ENCODE measurements at places on chromosomes 5 and 9.

DNA sequence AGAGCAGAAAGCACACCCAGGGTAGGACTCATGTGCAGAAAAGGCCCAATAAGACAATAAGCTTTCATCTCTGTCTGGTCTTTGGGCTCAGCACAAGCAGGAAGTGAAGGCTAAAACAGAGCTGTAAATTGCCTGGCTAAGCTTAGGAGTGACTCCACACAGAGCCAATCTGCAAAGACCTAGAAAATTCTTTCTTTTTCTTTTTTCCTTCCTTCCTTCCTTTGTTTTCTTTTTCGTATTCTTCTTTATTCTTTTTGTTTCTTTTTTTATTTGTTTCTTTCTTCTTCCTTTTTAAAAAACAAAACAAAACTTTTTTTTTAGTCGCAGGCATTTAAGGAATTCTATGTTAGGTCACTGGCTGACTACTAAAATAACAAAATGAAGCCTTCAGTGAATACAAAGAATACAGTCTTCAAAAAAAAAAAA lies 12.2 kb downstream of the SLC35A4 start:
- no peak for DNase-seq

DNA sequence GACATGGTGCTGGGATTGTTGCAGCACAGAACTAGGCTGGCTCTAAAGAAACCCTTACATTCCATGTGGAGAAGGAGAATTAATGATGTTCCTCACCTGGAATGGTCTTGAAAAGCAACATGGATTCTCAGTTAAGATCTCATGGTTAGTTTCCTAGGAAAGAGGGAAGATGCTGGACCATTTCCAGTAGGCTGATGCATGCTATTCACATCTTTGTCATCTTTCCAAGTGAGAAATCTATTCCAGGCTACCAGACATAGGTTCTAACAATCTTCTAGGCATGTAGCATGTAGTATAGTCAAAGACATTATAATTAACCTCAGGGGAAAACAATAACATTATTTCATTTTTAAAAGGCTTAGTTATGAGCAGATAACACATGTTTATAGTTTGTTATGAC lies 44.3 kb downstream of the TMEM252 start:
- no peak for DNase-seq

- DNase-seq: peak; percentile 23
These were observed 555.3 kb upstream of the ARRDC3 start for GRCh38 chr5:91938441-91938840.

GRCh38 chr9:11653867-11654266 lies 1039.3 kb upstream of the TYRP1 start:
- DNase-seq: no peak

DNA sequence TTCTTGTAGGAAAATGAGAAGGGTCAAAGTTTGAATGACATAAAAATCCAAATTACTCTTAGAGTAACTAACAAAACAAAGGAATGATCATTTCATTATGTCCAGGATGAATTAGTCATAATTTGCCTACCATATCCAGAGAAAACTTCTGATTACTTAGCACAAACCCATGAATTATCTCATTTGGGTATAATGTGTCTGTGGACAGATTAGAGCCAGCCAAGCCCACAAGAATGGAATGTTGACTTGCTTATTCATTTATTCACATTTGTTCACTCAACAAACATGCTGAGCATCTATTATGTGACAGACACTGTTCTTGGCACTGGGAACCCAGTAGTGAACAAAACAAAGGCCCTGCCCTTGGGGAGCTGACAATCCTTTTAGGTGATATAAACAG lies 87.4 kb downstream of the APBA1 start:
- no peak for DNase-seq

DNA sequence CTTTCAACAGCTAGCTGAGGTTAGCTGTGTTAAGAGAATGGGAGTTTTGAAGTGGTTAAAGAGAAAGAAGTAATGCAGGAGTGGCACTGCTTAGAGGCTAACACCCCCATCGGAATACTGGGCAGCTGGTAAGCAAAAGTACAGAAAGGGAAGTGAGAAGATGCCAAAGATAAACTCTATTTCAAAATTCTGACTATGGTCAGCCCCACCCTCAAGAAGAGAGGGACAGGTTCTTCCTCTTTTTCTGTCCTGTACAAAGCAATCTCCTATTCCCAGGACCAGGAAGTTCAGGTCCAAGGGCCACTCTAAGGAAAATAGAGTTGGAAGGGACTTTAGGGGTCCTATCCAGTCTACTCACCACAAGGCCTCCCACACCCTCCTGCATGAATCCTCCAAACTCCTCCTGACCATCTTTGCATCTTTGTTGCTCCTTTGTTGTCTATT lies 45.9 kb upstream of the JAK2 start:
- DNase-seq: no peak

GRCh38 chr5:151023651-151024050 lies 3.3 kb downstream of the GPX3 start:
- no peak for DNase-seq

DNA sequence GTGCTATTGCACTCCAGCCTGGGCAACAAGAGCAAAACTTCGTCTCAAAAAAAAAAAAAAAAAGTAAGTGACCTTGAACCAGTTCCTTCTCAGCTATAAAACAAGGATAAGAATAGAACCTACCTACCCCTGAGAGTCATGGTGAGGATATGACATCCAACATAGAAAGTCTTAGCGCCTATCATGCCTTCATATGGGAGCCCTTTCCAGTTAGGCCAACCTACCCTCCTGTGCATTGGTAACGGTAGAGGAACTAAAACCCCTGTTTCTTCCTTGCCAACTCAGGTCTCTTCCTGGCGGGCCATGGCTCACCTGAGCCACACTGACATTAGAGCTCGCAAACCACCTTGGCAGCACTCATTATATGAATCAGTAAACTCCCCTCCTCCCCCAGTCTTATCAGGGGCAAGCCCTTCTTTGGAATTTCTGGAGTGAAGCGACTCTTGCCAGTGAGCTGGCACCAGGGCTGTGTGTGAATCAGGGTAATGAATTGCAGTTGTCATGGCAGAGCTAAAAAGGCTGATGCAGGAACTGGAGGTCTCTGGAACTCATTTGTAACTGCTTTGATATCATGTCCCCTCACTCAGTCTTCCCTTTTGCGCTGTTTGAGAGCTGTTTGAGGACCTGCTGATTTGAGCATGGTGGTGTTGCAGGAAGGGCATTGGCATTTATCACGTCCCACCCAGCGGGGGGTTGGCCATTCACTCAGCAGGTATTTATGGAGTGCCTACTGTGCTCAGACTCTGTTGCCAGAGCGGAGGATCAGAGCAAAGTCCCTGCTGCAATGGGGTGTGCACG lies 10.3 kb downstream of the WWC1 start:
- no peak for DNase-seq

DNA sequence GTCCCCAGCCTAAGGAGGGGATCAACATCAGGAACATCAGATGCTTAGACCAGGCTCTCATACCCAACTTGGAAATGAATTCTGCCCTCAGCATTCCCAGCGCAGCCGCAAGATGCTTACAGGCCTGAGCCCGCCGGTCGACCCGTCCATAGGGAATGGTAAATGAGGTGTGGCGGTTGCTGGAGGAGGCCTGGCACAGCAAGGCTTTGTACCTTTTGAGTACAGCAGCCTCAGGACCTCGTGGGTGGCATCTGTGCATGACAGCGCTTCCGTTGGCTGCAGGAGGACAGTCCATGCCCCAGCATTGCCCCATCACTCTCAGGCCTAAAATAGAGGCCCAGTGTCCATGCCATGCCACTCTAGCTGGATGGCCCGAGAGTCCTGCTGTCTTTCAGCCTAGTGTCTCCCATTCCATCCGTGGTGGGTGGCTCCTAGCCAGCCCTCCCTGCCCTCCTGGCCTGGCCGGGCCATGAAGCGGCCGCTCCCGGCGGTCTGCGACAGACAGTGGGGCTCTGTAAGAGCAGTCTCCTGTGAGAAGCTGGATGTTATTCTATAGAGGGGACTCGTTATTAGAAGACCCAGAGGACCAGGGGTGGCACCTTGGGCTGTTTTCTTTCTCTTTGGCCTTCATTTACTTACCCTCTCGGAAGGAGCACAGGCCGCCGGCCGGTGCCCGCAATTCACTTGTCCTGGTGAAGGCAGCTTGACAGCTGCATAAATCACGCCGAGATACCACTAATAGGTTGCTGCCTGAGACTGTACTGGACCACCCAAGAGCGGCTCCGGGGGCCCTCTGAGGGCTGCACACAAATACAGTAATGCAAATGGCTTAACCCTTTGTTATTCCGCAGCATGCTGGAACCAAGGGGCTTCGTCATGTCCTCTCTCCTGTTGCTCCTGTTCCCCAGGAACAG lies 223.5 kb upstream of the TUT7 start:
- no peak for DNase-seq

DNA sequence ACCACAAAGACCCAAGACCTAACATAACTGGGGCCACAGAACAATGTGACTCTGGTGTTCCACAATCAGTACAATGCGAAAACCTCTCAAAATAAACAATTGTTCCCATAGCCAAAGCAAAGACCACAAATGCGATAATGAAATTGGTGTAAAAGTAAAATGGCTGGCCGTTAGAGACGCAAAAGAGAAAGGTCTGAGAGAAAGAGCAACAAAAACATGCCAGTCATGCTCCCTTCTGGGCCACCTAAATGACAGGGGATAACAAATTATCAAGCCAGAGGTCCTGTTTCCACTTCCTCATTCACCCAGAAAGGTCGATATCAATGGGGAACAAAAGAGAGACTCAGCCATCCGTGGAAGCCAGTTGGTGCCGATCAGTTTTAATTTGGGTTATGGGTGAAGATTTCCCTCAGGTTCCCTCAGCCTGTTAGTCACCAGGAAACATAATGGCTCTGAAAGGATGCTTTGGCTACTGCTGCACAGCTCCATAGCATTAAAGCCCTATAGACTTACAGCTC lies 9.2 kb upstream of the CFAP95 start:
- no peak for DNase-seq

- no peak for DNase-seq
These were observed 68.6 kb downstream of the XRCC4 start for GRCh38 chr5:83145882-83146331.

DNA sequence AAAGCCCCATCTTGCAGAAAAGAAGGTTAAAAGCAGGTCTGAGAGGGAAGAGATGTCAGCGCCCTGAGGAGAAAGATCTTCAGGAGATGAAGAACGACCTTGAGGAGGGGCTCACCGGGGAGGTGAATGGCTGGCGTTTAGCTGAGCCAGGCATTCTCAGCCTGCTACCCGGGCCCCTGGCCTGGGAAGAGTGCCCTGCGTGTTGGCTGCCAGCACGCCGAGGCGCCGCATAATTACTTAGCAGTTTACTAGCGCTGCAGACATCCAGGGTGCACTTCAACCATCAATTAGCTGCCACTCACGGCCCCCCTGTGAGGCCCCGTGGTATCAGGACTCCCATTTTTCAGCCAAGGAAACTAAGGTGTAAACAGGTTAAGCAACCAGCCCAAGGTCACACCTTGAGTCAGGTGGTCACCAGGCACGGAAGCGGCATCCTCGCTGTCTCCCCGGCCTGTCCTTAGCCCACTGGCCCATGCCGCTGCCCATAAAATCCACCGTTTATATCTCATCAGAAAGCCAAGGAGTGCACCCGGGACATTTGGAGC lies 551.9 kb downstream of the BNC2 start:
- DNase-seq: no peak

DNA sequence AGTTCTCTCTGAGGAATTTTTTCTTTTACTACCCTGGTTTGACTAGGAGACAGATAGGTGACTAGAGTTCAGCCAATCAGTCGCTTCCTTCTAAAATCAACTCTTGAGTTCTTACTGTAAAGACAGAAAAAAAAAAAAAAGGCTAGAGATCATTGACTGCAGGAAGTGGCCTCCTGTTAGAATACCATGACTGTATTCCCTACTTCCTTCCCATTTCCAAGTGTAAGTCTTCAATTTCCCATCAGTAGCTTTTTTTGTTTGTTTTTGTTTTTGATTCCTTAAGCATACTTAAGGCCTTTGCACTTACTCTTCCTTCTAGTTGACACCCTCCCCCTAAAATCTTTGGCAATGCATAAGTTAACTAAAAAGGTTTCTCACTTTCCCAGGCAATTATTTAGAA lies 154.3 kb downstream of the HMHB1 start:
- no peak for DNase-seq

- DNase-seq: no peak
These were observed 89.8 kb downstream of the FGF10 start for GRCh38 chr5:44299394-44299793.

DNA sequence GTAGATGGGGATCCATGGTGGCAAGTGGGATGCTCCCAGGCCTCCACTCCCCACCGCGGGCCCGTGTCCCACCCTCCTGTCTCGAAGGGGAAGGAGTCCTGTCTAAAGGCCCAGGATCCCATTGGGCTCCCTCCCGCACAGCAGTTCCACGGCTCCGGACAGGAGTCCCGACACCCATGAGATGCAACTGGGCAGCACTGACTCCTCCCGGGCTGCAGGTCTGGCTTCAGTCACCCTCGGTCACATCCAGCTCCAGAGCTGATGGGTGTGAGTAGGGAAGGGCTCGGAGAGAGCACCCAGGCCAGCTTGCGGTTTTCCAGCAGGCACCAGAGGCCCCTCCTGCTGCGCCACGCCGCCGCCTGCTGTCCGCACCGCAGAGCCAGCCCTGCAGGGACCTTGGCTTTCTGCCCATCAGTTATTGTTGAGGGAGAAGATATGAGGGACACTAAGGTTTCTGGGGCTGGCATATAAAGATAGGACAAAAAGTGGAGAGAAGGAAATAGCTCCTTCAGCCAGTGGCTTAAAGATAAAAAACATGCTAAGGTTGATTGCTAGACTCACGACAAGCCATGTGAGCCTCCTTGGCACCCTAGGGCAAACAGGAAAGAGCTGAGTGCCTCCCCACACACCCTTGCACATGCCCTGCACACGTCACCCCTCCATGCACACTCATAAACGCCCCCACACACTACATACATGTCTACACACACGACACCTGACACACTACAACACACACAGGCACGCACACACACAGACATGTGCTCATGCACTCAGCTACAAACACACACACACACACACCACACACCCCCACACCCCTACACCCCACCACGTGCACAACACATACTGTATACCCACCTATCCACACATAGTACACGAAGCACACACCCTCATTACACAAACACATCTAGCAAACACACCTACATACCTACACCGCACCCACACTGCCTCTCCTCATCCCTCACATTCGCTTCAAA lies 79.0 kb downstream of the AK8 start:
- no peak for DNase-seq

GRCh38 chr9:68730570-68731235 lies 25.7 kb downstream of the PIP5K1B start:
- no peak for DNase-seq

GRCh38 chr5:68708842-68709170 lies 385.0 kb upstream of the SLC30A5 start:
- no peak for DNase-seq

- DNase-seq: no peak
These were observed 199.5 kb upstream of the TAS2R1 start for GRCh38 chr5:9829621-9830020.

DNA sequence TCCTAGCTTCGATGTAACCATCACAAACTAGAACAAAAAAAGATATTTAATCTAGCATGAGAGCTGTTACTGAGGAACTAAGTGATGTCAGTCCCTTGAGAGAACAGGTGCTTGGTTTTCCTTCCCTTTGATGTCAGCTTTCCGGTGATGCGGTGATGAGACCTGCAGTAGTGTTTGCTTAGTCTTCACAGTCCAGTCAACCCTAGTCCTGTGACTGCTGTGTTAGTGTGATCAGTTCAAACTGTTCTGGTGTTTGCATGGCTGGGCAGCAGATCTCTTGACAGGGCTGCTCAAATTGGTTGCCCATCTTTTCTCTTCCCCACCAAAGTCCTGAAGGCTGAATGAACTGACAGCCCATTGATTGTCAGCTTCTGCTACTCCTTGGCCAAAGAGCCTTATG lies 608.6 kb upstream of the DAB2 start:
- no peak for DNase-seq

GRCh38 chr5:5017827-5018577 lies 122.1 kb upstream of the ADAMTS16 start:
- peak; percentile 84 for DNase-seq

- DNase-seq: no peak
These were observed 3.8 kb downstream of the ATP6V1G1 start for GRCh38 chr9:114591291-114591787.

All from astrocyte of the spinal cord (primary cell).